Gastrocnemius medialis (tissue), 4 donors: ENCODE measurements at places on chromosomes 1 and 21. TPM values are rescaled to one million over a fixed set of nuclear protein-coding genes. Genes with fewer than 3 reads are reported as not detected.

DNA sequence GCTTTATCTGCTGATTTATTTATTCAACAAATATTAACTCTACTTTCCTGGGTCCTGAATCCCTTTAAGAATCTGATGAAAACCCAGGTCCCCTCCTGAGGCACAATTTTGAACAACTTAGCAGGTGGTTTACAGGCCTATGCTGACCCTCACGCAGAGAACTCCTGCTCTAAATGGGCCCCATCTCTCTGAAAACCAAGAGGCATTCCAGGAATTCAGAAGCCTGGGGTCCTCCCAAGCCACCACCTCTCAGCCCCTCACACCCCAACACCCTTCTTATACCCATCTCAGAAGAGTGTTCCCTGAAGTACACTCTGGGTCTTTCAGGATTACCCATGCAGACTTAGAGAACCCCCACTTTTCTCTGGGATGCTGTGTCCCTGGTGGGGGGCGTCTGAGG, 34.5 kb downstream of the LHX4 start:
- H3K27me3 ChIP-seq = peaks cover 11% of the 10 kb centered on the region
- DNase-seq = no peak
- no peaks in the 10 kb centered on the region for H3K4me1 ChIP-seq
- H3K27ac ChIP-seq = no peak overlapping the region
- no peak overlapping the region for H3K4me3 ChIP-seq

Gene KMO
- 0.16 TPM for total RNA-seq

Gene IRF2BP2
- total RNA-seq = 92.0 TPM

- no peaks in the 10 kb centered on the region for H3K27me3 ChIP-seq
- H3K27ac ChIP-seq = no peak overlapping the region
- no peak overlapping the region for H3K4me3 ChIP-seq
- no peaks in the 10 kb centered on the region for H3K4me1 ChIP-seq
- H3K36me3 ChIP-seq = no peaks in the 10 kb centered on the region
- no peak for DNase-seq
Measured at GRCh38 chr1:70583522-70583921, 172.5 kb downstream of the CTH start.

DNA sequence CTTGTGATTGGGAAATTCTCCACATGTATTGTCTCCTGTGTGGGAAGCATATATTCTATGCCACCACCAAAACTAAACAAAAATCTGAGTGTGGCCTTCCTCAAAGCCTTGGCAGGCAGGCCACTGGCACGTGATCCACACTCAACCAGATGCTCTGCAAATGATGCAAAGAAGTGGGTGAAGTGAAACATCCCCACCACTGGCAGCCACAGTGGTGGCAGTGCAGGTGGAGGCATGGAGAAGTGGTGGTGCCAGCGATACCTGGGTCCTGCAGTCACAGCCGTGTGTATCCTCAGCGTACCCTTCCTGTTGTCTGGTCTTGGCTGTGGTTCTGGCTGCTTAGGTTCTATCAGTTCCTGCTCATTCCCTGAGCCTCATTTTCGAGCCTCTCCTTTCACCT, 65.2 kb downstream of the PLPPR5 start:
- no peak overlapping the region for H3K27ac ChIP-seq
- H3K4me3 ChIP-seq = no peak overlapping the region
- no peaks in the 10 kb centered on the region for H3K4me1 ChIP-seq
- H3K27me3 ChIP-seq = no peaks in the 10 kb centered on the region
- no peak for DNase-seq

- H3K27ac ChIP-seq = peak overlapping the region; percentile 82
- H3K4me3 ChIP-seq = no peak overlapping the region
- DNase-seq = peak; percentile 74
- H3K4me1 ChIP-seq = peaks cover 60% of the 10 kb centered on the region
Measured at GRCh38 chr21:29145354-29145782, 14.9 kb downstream of the MAP3K7CL start.

Gene S100A3
- total RNA-seq = not detected

GRCh38 chr1:58898739-58899586, 115.1 kb upstream of the JUN start:
- DNase-seq = no peak
- peaks cover 91% of the 10 kb centered on the region for H3K4me1 ChIP-seq
- H3K36me3 ChIP-seq = no peaks in the 10 kb centered on the region
- H3K27me3 ChIP-seq = no peaks in the 10 kb centered on the region
- H3K27ac ChIP-seq = peak overlapping the region; percentile 94
- H3K4me3 ChIP-seq = no peak overlapping the region

DNA sequence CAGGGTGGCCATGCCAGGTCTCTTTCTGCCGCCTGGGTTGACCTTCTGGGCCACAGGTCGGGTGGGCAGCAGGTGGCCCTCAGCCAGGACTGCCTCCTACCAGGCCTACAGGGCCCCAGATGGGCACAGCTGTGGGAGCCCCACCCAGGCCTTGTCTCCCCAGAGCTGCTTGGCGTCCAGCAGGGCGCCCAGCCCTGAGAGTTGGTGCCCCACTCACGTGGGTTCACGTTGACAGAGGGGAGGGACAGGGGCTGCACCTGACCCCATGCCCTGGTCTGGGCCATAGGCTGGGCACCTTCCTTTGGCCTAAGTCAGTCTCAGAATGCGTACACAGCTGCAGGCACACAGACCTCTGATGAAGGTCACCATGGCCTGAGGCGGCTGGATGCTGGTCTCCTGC, 16.7 kb downstream of the PRDM16 start:
- no peak overlapping the region for H3K27ac ChIP-seq
- H3K4me1 ChIP-seq = no peaks in the 10 kb centered on the region

GRCh38 chr1:2630498-2631135, 2.2 kb downstream of the MMEL1 start:
- no peaks in the 10 kb centered on the region for H3K36me3 ChIP-seq
- H3K27ac ChIP-seq = no peak overlapping the region
- no peak for DNase-seq
- H3K27me3 ChIP-seq = peaks cover 43% of the 10 kb centered on the region

Gene FAM72B
- not detected for total RNA-seq

DNA sequence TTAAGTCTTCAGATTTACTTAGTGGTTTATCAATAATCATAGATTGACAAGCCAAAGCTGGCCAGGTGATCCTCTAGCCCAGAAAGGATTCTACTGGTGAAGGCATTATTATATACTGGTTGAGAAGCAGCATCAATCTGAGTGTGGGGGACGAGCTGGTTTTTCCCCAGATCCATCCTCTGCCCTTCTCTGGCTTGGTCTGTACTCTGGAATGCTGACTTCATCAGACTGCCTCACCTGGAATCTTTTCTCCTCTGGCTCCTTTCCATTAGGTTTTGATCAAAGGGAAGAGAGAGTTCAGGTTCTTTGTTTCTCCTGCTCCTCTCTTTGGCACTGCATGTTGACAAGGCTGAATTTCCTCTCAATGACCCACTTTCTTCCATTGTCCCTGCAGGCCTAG, 93.9 kb downstream of the KCTD3 start:
- no peaks in the 10 kb centered on the region for H3K36me3 ChIP-seq
- H3K27ac ChIP-seq = no peak overlapping the region
- H3K27me3 ChIP-seq = no peaks in the 10 kb centered on the region
- no peak overlapping the region for H3K4me3 ChIP-seq

DNA sequence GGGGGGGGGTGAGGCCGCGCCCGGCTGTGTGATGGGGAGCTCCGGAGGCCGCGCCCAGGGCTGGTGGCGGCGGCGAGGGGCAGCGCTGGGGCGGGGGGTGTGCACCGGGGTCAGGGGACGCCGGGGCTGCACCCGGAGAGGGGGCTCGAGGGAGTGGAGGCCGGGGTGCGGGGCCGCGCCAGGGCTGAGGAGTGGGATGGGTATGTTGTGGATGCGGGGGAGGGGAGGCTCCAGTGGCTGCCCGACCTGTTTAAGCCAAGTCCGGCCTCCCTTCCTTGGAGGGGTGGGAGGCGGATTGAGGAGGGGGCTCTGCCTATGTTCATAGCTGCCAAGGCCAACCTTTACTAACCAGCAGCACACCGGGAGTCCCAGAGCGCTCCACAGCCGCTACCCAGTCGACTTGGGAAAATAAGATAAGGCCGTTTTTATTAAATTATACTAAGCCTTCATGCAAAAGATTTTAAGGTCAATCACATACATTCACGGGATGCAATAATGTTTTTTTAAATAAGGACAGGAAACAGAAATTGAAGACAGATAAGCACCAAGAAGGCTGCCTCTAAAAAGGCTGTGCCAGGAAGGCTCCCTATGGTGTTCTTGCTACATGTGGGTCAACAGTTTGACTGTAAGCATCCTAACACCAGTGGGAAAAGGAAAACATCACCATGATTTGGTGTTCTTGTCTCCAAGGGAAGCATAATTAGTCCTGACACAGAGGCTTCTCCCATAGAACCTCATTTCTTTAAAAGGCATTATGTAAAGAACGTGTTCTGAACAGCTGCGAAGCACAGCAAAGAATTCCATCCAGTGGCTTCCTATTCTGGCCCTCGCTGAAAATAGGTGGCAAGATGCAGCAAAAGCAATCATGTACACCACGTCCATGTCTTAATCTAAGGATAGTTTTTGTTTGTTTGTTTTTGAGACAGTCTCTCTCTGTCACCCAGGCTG, 626 bp upstream of the HLCS start:
- H3K27me3 ChIP-seq = no peaks in the 10 kb centered on the region
- H3K4me3 ChIP-seq = peak overlapping the region; percentile 66
- H3K4me1 ChIP-seq = peaks cover 9% of the 10 kb centered on the region
- no peaks in the 10 kb centered on the region for H3K36me3 ChIP-seq
- H3K27ac ChIP-seq = peak overlapping the region; percentile 79
- no peak for DNase-seq

DNA sequence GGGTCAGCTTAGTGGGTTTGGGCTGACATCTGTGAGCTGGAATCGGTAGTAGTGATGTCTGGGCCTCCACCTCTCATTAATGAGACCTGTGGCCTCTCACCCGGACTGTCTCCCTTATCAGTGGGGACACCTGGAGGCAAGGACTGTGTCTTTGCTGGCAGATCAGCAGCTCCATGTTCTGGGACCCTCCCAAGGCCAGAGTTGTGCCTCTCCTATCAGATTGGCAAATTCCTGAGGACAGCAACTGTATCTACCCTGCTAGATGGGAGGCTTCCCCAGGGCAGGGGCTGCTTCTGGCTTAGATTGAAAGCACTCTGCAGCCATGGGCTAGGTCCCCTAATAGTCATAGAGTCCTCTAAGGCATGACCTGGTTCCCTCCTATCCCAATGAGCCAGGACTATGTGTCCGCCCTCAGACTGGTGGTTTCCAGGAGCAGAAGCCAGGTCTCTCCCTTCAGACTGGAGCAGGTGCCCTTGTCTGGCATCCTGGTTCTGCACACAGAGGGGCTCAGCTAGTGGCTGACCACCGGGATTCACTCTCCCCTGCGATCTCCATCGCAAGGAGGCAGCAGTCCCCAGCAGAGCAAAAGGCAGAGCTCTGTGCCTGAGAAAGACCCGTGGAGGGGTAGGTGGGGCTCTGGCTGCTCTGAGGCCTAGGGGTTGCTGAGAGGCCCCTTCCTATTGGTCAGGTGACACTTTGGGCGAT, 5.8 kb downstream of the DRAXIN start:
- H3K27ac ChIP-seq = no peak overlapping the region
- no peaks in the 10 kb centered on the region for H3K36me3 ChIP-seq
- no peak overlapping the region for H3K4me3 ChIP-seq

DNA sequence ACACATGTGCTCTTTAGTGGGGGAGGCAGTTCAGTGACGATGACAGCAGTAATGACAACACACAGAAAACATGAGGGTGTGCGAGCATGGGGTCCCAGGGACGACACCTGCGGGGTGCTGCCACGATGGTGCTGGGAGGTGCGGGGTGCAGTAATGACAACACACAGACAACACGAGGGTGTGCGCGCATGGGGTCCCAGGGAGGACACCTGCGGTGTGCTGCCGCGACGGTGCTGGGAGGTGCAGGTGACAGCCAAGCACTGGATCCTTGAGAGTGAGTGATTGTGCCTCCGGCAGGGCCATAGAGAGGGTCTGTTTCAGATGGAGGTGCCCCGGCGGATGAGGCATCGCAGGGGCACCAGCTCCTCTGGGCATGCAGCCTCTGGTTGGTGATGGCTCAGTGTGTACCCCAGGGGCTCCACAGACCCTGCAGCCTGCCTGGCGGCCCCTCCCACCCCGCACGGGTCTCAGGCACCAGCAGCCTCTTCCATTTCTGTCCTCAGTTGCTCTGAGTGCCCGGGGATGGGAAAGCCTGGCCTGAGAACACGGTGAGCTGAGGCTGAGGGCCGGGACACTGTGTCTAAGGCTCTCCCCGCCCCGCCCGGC, 191.7 kb upstream of the ARHGEF16 start:
- H3K4me3 ChIP-seq = no peak overlapping the region
- no peak for DNase-seq
- H3K27ac ChIP-seq = no peak overlapping the region
- H3K27me3 ChIP-seq = peaks cover 27% of the 10 kb centered on the region
- H3K36me3 ChIP-seq = no peaks in the 10 kb centered on the region

DNA sequence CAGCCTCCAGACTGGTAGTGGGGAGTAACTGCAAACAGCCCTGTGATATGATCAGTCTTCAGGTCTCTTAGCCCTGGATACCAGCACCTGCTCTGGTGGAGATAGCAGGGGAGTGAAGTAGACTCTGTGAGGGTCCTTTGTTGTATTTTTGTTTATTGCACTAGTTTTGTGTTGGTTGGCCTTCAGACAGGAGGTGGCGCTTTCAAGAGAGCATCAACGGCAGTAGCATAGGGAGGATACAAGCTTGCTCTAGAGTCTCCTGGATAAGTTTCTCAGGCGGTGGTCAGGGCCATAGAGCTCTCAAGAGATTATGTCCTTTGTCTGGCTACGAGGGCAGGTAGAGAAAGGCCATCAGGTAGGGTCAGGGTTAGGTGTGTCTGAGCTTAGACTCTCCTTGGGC, 116.4 kb downstream of the USH2A start:
- no peak for DNase-seq
- H3K27ac ChIP-seq = no peak overlapping the region
- H3K36me3 ChIP-seq = no peaks in the 10 kb centered on the region
- H3K27me3 ChIP-seq = no peaks in the 10 kb centered on the region
- no peak overlapping the region for H3K4me3 ChIP-seq

DNA sequence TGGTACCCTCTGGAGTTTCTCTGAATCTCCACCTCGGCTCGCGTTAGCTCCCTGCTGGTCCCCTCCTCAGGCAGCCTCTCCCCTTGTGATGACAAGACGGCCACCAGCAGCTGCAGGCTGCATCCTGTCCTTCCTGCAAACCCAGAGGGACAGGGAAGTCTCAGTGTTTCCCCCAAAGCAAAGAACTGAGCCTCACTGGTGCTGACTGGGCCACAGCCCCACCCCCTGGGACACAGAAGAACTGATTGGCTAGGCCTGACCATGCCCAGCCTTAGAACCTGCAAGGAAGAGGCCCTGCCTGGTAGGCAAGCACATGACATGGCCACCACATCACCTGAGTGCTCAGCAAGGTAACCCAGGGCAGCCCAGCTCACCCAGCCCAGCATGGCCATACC, 34.6 kb downstream of the TMEM51 start:
- no peak overlapping the region for H3K27ac ChIP-seq
- H3K36me3 ChIP-seq = no peaks in the 10 kb centered on the region
- H3K4me1 ChIP-seq = no peaks in the 10 kb centered on the region
- no peak overlapping the region for H3K4me3 ChIP-seq
